T-helper 2 cell (primary cell): ENCODE measurements at places on chromosomes 5 and 9.

GRCh38 chr5:142808878-142809598, 38.9 kb downstream of the ARHGAP26 start:
- DNase-seq: no peak

DNA sequence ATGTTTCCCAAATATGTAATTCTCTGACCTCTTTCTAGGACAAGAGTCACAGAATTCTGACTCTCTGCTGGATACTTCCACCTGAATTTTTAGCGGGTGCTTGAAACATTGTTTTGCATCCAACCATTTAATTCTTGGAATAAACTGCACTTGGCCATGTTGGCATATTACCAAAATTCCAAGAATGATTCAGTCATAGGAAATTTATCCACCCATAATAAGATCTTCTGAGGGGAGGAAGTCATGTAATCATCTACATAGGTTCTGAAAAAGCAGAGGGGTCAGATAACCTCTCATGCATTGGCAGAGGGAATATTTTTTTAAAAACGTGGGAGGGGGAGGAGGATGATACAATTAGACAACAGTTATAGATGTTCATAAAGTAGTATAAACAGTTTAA, 156.9 kb downstream of the PAM start:
- DNase-seq: no peak

DNA sequence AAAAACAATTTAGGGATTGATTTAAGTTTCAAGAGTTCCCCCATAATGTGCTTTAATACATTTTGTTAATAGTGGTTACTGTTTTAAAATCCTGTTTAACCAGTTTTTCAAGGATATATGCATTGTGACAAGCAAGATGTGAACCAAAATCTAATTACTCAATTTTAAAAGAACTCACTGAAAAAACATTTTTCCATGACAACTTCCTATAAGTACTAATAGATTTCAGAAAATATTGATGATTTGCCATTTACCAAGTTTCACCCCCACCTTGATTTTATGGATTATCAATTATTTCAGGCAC, 4.9 kb upstream of the DNAJC21 start:
- DNase-seq: no peak

- no peak for DNase-seq
Observed at GRCh38 chr9:70060883-70061507, 17.3 kb downstream of the MAMDC2 start.

DNA sequence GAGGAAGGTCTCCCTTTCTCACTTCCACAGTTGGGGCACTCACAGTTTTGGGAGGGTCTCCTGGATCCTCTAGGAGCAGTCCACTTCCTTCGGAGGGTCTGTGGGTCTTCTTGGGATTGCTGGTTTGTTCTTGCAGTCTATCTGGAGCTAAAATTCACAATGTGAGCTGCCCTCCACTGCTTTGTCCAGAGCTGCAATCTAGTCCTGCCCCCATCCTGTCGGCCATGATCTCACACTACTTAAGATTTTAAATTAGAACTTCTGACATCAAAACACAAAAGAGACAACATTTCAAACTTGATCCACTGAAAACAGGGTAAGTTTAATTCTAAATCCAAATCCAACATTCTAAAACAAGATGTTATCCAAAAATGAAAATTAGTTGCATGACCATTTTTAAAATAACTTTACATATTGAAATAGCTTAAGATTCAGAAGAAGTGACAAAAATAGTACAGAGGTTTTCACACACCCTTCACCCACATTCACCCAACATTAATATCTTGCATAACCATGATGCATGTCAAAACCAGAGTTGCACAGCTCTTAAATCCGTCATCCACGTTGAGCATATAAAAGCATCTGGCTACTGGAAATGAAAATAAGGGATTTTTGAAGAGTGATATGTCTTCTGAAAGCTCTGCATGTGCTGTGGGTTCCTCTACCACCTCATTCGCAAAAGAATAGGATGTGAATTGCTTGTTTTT, 113.7 kb upstream of the EPB41L4A start:
- DNase-seq: no peak

- DNase-seq: no peak
Observed at GRCh38 chr5:173850659-173851058, 37.5 kb upstream of the CPEB4 start.

DNA sequence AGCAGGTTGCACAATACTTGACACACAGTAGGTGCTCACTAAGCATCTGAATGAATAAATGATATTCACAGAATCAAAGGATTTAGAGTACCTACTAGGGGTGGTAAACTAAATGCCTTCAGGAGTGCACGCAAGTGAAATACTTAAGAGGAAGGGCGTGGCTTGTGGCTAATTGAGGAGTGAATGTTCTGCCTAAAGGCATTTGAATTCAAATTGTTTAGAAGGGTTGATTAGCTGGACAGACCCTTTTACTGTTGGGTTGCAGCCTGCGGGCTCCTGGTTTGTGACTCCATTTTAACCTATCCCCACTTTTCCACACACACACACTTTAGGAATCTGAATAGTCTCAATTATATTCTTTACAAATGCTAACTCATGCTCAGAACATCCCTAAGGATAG, 63.1 kb downstream of the PPP2R2B start:
- no peak for DNase-seq

DNA sequence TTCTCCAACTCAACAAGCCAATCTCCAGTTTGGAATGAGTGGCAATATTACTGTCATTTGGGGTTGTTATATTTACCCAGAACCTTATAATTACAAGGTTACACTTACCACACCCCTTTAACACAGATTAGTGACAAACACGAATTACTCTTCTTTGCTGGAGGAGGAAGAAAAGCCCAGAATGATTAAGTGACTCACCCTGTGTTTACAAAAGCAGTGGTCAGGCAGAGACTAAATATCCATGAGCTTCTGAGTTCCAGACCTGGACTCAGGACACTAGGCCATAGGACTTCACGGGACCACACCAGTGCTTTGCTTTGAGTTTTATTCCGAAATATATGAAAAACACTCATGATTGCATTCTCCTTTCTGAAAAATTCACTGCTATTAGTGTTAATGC, 370.8 kb downstream of the TLE1 start:
- no peak for DNase-seq
